ENCODE measurements at places on chromosomes 3 and 15. TPM values are rescaled to one million over a fixed set of nuclear protein-coding genes. Genes with fewer than 3 reads are reported as not detected.

Gene IQCH
- total RNA-seq: 2.1 TPM

Gene ATP13A4
- total RNA-seq: not detected

Gene NEO1
- 1.2 TPM for total RNA-seq

Gene PPP1R14D
- total RNA-seq: 0.33 TPM

DNA sequence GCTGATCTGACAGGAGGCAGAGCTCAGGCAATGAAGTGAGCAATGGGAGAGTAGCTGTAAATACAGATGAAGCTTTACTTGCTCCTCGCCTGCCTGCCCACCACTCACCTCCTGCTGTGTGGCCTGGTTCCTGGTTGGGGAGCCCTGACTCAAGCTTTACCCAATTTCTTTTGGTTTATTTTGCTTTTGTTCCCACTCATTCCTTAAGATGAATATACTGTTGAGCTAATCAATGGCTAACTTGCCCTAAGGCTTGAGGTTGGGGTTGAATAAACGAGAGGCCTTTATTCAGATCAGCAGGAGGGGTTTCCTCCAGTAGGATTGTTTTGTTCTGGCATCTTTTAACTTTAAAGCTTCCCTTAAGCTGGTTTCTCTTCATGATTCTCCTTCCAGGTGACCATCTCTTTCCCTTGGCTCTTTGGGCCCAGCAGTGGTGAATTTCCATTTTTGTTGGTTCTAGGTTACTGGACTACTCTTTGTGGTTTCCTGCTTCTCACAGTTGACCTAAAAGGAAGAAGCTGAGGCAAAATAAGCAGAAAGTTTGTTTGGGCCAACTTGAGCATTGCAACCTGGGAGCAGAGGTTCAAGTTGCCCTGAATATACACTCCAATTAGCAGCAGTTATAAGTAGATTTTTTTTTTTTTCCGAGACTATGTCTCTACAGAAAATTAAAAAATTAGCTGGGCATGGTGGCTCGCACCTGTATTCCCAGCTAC lies 44.4 kb downstream of the STARD9 start:
- no peaks in the 10 kb centered on the region for H3K36me3 ChIP-seq
- no peak for DNase-seq
- H3K27me3 ChIP-seq: no peaks in the 10 kb centered on the region
- no peaks in the 10 kb centered on the region for H3K4me1 ChIP-seq
- H3K4me3 ChIP-seq: no peak overlapping the region

DNA sequence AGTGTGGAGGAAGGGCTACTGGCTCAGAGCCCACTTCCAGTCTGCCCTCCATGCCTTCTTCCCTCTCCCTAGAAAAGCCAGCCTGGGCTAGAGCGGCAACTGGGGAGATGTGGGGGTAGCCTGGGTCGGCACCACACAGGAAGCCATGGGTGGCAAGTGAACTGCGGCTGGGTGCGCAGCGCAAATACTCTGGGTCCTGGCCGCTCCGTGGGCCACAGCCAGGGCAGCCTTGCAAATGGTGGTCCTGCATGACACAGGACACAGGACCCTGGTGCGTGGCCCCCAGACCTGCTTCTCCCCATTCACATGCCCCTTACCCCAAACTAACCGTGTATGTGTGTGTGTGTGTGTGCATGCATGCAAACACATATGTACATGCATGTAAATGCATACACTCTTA lies 25.7 kb downstream of the PRKCD start:
- H3K27ac ChIP-seq: no peak overlapping the region
- no peaks in the 10 kb centered on the region for H3K4me1 ChIP-seq
- peaks cover 28% of the 10 kb centered on the region for H3K36me3 ChIP-seq
- no peak for DNase-seq
- no peaks in the 10 kb centered on the region for H3K27me3 ChIP-seq

DNA sequence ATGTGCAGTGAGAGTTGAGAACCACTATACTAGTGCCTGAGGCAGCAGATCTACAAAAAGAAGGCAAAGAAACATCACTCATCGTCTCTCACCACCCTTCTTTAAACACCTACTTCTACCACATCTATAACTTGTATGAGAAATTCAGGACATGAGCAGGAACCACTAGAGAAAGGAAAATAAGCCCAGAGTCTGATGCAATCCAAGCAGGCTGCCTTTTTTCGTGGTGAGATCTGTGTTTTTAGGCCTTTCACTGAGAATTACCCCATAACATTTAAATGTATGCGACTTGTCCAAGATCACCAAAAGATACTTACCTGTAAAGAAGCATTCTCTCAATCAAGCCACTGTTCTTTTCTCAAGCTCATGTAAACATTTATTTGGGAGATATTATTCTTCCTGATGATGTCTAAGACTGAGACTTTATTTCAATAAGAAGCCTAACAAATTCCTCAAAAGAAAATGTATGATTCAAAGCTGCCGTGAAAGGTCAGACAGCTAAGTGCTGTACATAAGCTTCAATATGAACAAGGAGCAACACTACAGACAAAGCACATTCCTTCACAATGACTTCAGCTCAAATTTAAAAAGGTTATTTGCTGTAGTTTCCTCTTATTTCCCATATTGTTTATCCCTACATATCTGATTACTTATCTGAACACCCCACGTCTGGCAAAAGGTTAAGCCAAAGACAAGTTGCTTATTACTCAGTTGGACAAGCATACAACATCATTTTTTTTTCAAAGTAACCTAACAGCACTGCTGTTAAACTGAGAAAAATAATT lies 16.5 kb downstream of the SPICE1 start:
- H3K4me3 ChIP-seq: no peak overlapping the region
- H3K4me1 ChIP-seq: peaks cover 29% of the 10 kb centered on the region
- H3K36me3 ChIP-seq: peaks cover 22% of the 10 kb centered on the region
- DNase-seq: peak; percentile 73

DNA sequence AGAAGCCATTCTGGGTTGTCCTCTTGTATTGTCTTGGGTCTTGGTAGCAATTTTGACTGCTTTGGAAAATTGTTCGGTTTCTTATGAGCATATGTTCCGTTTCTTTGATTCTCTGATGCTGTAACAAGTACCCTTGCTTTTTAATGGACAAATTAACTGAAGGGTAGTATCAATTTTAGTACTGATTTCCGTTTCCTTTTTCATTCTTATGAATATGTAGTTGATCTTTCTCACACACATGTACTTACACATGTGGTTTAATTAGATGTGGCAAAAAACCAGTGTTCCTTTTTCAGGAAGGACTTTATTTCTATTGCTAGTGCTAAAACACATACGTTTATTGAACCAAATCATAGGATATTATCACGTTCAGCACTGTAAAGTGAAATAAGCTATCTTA lies 119.1 kb downstream of the TCF12 start:
- H3K27ac ChIP-seq: no peak overlapping the region
- H3K36me3 ChIP-seq: no peaks in the 10 kb centered on the region
- H3K4me3 ChIP-seq: no peak overlapping the region
- no peaks in the 10 kb centered on the region for H3K27me3 ChIP-seq
- DNase-seq: no peak
- H3K4me1 ChIP-seq: peaks cover 3% of the 10 kb centered on the region

- no peaks in the 10 kb centered on the region for H3K36me3 ChIP-seq
- H3K27ac ChIP-seq: no peak overlapping the region
- H3K4me3 ChIP-seq: no peak overlapping the region
- H3K4me1 ChIP-seq: no peaks in the 10 kb centered on the region
These were observed 248.1 kb downstream of the ERC2 start for GRCh38 chr3:56219894-56220805.

Measured in PC-3 (cell line).